CD4-positive, CD25-positive, alpha-beta regulatory T cell (primary cell): ENCODE measurements at places on chromosomes 5 and 9. TPM values are rescaled to one million over a fixed set of nuclear protein-coding genes. Genes with fewer than 3 reads are reported as not detected.

DNA sequence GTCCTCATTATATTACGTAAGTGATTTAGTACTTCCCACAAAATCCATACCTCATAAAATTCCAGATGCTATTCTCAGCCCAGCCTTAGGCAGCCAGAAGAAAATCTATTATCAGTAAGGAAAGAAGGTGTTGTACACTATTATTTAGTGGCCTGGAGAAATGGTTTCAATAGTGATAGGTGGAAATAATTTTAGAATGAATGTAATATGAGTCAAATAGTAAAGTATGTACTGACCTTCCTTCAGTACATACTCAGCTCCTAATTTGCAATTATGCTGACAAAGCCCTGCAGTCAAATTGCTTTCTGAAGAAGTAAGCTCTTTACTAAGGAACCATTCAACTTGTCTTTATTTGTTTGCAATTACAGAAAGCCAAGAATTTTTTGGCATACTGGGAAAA lies 409.2 kb downstream of the HTR1A start:
- no peak overlapping the region for H3K4me3 ChIP-seq
- H3K36me3 ChIP-seq = no peaks in the 10 kb centered on the region
- no peaks in the 10 kb centered on the region for H3K4me1 ChIP-seq
- H3K27me3 ChIP-seq = no peaks in the 10 kb centered on the region

GRCh38 chr5:90658620-90659019 lies 100.0 kb downstream of the ADGRV1 start:
- no peaks in the 10 kb centered on the region for H3K4me1 ChIP-seq
- no peaks in the 10 kb centered on the region for H3K27me3 ChIP-seq
- H3K4me3 ChIP-seq = no peak overlapping the region
- H3K27ac ChIP-seq = no peak overlapping the region
- no peaks in the 10 kb centered on the region for H3K36me3 ChIP-seq

SPATA31E1 gene
- total RNA-seq = not detected

LCNL1 gene
- total RNA-seq = not detected

DNA sequence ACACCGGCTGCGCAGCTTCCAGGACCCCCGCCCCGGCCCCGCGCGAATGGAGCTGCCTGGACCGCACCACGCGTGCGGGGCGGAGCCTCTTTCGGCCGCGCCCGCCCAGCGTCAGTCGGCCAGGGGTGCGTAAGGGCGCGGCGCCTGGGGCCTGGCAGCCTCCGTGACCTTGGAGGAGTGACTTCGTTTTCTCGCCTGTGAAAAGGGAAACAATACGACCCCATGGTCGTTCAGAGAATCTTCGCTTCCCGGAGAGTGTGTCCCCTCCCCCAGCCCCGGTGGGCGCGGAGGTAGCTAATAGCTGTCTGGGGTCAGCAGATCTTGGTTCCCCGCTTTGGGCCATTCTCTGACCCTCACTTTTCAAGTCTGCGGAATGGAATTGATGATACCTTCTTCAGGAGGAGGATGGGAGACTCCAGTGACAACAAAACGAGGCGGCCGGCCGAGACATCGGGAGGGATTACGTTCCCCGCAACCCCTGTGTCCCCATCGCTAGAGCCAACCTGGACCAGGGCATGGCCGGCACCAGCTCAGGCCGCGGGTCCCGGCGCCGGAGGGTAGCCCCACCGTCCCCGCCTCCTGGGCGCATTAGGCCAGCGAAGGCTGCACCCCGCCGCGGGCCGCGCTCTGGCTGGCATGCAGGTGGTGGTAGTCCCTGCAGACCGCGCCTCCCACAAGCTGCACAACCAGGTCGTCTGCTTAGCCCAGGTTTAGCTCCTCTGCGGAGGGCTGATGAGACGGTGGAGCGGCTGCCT lies 5.5 kb upstream of the CDHR2 start:
- peak overlapping the region; percentile 91 for H3K27ac ChIP-seq
- DNase-seq = peak; percentile 66
- H3K27me3 ChIP-seq = no peaks in the 10 kb centered on the region
- peaks cover 59% of the 10 kb centered on the region for H3K4me1 ChIP-seq
